Neuronal stem cell (in vitro differentiated cells): ENCODE measurements at places on chromosomes 11 and 22.

- no peak overlapping the region for H3K27ac ChIP-seq
- H3K36me3 ChIP-seq = no peaks in the 10 kb centered on the region
- DNase-seq = no peak
- peaks cover 4% of the 10 kb centered on the region for H3K4me1 ChIP-seq
- no peak overlapping the region for H3K4me3 ChIP-seq
Measured at GRCh38 chr11:77455740-77456139, 18.2 kb downstream of the PAK1 start.

DNA sequence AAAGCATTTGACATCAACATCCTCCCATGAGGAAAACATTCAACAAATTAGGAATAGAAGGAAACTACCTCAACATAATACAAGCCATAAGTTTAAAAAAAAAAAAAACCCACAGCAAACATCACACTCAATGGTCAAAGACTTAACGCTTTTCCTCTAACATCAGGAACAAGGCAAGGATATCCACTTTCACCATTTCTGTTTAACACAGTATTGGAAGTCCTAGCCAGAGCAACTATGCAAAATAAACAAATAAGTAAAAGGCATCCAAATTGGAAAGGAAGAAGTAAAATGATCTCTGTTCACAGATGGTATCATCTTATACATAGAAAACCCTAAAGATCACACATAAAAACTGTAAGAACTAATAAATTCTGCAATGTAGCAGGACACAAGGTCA, 13.1 kb downstream of the FXYD6 start:
- no peak overlapping the region for H3K27ac ChIP-seq
- no peak overlapping the region for H3K4me3 ChIP-seq
- no peaks in the 10 kb centered on the region for H3K27me3 ChIP-seq
- peaks cover 12% of the 10 kb centered on the region for H3K36me3 ChIP-seq
- peaks cover 12% of the 10 kb centered on the region for H3K4me1 ChIP-seq
- DNase-seq = no peak

DNA sequence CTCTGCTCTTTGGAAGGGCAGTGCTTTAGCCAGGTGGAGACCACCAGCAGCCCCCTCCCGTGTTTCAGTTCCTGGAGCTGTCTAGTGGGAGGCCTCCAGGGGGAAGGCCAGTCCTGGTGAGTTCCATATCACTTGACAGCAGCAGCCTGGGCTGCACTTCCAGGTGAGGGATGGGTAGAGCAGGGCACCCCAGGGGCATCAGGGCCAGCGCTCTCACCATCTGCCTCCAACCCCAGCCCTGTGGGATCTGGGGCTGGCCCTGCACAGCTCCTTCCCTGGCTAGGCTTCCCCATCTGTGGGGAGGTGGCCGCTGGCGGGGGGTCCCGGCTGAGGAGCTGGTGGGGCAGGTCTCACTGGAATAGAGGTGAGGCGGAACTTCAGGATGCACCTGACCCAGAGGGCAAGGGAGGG, 60.5 kb downstream of the MORC2 start:
- H3K4me1 ChIP-seq = no peaks in the 10 kb centered on the region
- DNase-seq = no peak
- no peaks in the 10 kb centered on the region for H3K27me3 ChIP-seq
- peaks cover 3% of the 10 kb centered on the region for H3K36me3 ChIP-seq

- H3K36me3 ChIP-seq = no peaks in the 10 kb centered on the region
- H3K27ac ChIP-seq = no peak overlapping the region
- no peak for DNase-seq
- no peaks in the 10 kb centered on the region for H3K27me3 ChIP-seq
- no peaks in the 10 kb centered on the region for H3K4me1 ChIP-seq
Measured at GRCh38 chr22:48849963-48850657, 977.6 kb downstream of the BRD1 start.

DNA sequence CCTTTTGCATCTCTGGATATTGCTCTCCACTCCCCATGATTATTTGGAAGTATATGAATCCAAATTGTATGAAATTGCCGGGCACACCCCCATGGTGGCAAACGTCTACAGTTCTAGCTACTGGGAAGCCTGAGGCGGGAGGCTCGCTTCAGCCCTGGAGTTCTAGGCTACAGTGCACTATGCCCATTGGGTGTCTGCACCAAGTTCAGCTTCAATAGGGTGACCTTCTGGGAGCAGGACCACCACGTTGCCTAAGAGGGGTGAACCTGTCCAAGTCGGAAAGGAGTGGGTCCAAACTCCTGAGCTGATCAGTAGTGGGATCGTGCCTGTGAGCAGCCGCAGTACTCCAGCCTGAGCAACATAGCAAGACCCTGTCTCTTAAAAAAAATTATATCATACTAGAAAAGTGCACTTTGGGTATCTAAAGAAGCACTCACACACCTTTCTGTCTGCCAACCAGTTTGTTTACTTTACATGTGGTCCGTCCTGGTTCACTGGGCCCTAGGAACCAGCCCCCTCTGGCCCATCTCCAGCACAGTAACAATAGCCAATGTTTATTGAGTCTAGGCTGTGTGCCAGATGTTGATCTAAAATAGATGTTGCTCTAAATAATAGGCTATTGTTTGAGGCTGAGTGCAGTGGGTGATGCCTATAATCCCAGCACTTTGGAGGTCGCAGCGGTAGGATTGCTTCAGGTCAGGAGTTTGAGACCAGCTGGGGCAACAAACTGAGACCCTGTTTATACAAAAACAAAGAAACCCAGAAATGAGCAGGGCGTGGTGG, 16.4 kb upstream of the KAT5 start:
- no peak overlapping the region for H3K4me3 ChIP-seq
- H3K27ac ChIP-seq = no peak overlapping the region
- DNase-seq = no peak
- H3K36me3 ChIP-seq = no peaks in the 10 kb centered on the region
- H3K27me3 ChIP-seq = no peaks in the 10 kb centered on the region

GRCh38 chr11:114784216-114784615, 105.9 kb downstream of the NXPE2 start:
- H3K4me3 ChIP-seq = no peak overlapping the region
- H3K27ac ChIP-seq = no peak overlapping the region
- DNase-seq = no peak
- peaks cover 12% of the 10 kb centered on the region for H3K4me1 ChIP-seq
- no peaks in the 10 kb centered on the region for H3K27me3 ChIP-seq

GRCh38 chr11:63670096-63670432, 1.1 kb downstream of the ATL3 start:
- no peak for DNase-seq
- peaks cover 29% of the 10 kb centered on the region for H3K27me3 ChIP-seq
- no peaks in the 10 kb centered on the region for H3K36me3 ChIP-seq
- H3K27ac ChIP-seq = no peak overlapping the region
- H3K4me3 ChIP-seq = no peak overlapping the region

DNA sequence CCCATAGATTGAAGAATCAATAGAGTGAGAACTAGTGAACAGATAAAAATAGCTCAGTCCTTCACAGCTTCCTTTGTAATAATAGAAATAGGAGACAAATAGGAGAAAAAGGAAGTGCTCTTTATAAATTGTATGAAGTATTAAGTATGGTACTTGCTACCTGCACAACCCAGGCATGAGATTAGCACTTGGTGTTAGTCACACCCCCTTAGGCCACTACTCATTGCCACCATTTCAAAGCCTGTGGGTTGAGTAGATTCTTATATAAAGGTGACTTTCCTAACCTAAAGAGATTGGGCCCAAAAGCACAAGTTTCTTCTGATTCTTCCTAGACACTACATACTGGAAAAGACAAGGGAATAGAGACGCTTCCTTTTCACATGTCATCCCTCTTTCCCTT, 37.7 kb upstream of the ADORA2A start:
- peaks cover 3% of the 10 kb centered on the region for H3K36me3 ChIP-seq
- H3K4me3 ChIP-seq = no peak overlapping the region
- no peaks in the 10 kb centered on the region for H3K27me3 ChIP-seq
- no peaks in the 10 kb centered on the region for H3K4me1 ChIP-seq
- DNase-seq = no peak

DNA sequence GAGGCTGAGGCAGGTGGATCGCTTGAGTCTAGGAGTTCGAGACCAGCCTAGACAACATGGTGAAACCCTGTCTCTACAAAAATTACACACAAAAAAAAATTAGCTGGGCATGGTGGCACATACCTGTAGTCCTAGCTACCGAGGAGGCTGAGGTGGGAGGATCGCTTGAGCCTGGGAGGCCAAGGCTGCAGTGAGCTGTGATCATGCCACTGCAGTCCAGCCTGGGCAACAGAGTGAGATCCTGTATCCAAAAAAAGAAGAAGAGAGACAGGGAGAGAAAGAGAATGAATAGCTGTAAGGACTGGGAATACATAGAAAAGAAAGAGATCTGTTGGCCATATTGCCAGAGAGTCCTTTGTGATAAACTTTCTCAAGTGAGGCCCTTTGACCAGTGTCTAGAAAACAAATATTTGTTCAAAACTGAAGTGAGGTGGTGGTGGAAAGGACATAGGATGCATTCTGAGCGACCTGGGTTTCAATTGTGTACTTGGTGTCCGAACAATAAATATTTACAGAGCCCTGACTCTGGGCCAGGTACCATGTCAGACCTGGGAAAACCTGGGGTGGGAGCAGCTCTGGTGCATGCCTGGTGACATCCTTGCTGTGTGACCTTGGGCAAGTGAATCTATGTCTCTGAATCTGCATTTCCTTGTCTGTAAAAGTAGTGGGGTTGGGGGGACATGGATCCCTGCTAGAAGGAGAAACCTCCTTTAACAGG, 89.6 kb upstream of the CRYBB3 start:
- H3K4me3 ChIP-seq = no peak overlapping the region
- H3K27ac ChIP-seq = no peak overlapping the region
- no peak for DNase-seq
- H3K4me1 ChIP-seq = peaks cover 18% of the 10 kb centered on the region
- no peaks in the 10 kb centered on the region for H3K36me3 ChIP-seq

GRCh38 chr22:17164392-17165024, 5.4 kb upstream of the HDHD5 start:
- no peak for DNase-seq
- no peaks in the 10 kb centered on the region for H3K36me3 ChIP-seq
- no peak overlapping the region for H3K4me3 ChIP-seq
- no peaks in the 10 kb centered on the region for H3K4me1 ChIP-seq
